ENCODE measurements at places on chromosomes 1 and 21.

DNA sequence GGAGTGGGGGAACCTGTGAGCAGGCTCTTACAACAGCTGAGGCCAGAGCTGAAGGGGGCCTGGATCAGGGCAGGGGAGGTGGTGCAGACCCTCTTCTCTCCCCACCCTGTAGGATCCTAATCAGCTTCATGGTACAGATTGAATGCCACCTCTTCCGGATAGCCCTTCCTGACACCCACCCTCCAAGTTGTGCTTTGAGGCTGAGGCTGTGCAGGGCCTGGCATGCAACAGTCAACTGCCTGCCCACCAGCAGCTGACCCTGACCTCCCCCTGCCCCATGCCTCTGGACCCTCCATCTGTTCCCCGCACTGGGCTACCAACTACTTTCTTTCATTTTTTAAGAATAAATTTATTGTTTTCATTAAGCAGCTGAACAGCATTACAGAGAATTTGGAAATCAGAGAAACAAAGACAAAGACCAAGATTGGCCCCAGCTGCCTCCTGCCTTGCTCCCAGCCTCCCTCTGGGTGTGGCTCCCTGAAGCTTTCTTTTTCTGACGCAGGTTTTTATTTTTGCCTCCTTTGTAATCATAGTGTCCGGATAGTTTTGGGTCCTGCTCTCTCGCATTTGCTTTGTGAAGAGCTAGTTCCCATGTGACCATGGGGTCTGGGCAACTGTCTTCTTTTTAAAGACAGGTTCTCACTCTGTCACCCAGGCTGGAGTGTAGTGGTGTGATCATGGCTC is 12.8 kb downstream of the ZNF362 start:
- no peak for DNase-seq

DNA sequence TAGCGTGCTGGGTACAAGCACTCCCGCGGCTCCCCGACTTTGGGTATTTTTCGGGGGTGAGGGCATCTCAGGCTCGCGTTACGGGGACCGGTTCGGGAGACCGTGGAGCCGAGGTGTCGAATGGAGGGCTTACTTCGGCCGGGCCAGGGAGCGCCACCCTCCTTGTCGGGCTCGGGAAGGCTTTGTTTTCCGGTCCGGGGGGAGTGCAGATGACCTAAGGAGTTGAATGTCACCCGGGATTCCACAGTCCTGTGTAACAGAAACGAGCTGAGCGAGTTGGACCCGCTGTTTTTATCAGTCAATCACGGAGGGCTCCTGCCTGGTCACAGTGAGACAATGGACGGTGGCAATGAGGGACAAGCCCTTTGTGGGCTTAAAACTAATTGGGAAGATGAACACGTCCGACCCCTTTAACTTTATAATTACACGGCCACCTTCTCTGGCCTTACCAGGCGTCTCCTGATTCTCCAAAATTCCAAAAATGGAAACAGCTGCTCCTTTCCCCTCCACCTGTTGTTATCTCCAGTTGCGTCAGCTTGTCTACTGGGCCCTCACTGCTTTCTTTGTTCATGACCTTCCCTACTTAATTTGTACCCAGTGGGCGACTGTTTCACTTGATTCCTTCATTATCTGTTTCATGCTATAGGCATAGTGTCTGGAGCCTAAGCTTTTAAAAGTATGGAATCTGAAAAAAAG is 929 bp upstream of the TRIM45 start:
- no peak for DNase-seq

GRCh38 chr1:162412002-162412401 is at the start of gene SH2D1B:
SH2D1B (minus strand) TSS chr1:162412136; CDS start chr1:162412016, 120 bp downstream.
- DNase-seq, result no peak

DNA sequence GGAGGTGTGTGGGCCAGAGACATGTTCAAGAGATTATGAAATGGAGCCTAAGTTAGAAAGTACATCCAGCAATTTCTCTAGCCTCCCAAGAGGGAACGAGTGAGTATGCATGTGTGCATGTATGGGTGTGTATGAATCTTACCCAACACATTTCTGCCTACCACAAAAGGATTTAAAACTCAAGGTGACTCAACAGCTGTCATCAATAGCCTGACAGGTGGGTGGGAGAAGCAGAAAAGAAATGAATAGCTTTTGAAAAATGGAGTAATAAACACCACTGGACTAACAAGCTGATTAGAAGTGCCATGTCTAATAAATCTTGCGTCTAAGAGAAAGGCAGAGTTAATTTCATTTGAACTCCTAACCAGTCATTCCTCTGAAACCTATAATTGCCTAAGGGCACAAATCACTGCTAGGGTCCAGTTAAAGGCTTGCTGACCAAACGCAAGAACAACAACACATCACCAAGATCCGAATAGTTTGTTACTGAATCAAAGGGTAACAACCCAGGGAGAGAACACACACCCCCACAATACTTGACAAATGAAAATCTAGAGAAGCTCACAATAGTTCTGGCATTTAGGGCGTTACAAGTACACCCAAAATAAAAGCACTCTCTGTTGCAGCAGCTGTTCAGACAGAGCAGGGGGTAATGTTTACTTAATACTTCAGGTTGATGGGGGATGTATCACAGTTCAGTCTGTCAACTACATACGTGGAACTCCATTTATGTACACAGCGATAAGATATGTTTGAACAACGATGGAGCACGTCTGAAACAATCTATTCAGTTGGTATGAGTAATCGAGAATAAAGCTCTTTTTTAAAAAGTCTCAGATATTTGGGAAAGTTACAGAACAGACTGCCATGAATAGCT is 1.4 kb downstream of the KIAA0319L start:
- no peak for DNase-seq

GRCh38 chr1:71667216-71667615 is 586.4 kb upstream of the ZRANB2 start:
- no peak for DNase-seq

GRCh38 chr1:30684259-30684658 is 39.1 kb downstream of the MATN1 start:
- DNase-seq, result no peak
